Left lung (tissue), 14 donors: ENCODE measurements at places on chromosomes 1 and 21. TPM values are rescaled to one million over a fixed set of nuclear protein-coding genes. Genes with fewer than 3 reads are reported as not detected.

Gene LORICRIN
- polyA plus RNA-seq = not detected

DNA sequence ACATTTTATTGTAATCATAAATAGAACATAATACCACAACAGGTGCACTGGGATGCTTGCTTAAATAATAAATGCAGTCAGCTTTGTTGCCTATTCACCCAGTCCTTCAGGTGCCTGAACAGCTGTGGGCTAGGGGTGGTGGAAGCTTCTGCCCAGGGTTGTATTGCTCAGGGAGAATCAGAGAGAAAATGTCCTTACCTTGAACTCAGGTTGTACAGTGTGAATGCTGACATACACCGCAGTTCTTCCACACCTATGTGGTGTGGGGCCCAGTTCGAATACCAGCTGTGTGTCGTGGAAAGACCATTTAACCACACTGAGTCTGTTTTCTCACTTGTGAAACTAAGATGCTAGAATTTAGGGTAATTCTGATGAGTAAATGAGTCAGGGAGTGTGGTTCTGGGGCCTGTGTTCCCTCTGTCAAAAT lies 115.7 kb upstream of the ATP1A1 start:
- no peak for DNase-seq

DNA sequence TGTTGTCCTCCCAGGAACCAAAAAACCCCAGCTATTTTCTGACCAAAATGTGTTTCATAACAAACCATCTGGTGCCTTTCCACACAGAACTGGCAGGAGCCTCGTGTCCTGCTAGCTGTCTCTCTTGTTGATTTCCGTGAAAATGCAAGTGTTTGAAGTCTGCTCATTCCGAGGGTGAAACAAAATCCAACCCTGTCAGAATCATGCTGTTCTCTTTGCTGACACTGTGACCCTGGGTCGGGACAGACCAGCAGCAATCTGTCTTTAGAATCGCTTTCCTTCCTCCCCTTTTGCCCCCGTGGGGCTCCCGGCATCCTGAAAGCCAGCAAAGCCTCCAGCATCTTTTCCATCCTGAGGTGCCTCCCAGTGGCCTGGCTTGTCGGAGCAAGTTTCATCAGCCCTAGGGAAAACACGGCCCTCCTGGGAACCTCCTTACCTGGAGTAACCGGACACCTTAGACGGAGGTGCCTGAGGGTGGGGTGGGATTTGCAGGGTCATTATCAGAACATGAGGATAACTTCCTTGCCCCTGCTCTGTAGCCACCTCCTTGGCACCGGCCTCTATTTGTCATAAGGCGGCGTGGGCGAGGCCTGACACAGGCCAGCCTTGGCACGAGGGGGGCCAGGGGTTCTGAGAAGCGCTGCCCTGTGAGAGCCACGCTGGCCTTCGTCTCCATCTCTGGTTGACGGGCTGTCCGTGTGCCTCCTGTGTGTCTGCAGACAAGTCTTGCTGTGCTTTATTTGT lies 24.9 kb downstream of the LDLRAP1 start:
- DNase-seq = no peak

Gene PTAFR
- 2.8 TPM for polyA plus RNA-seq

Gene CA6
- 0.11 TPM for polyA plus RNA-seq

Gene FALEC
- polyA plus RNA-seq = 1.2 TPM

Gene CYP4Z1
- 0.43 TPM for polyA plus RNA-seq

DNA sequence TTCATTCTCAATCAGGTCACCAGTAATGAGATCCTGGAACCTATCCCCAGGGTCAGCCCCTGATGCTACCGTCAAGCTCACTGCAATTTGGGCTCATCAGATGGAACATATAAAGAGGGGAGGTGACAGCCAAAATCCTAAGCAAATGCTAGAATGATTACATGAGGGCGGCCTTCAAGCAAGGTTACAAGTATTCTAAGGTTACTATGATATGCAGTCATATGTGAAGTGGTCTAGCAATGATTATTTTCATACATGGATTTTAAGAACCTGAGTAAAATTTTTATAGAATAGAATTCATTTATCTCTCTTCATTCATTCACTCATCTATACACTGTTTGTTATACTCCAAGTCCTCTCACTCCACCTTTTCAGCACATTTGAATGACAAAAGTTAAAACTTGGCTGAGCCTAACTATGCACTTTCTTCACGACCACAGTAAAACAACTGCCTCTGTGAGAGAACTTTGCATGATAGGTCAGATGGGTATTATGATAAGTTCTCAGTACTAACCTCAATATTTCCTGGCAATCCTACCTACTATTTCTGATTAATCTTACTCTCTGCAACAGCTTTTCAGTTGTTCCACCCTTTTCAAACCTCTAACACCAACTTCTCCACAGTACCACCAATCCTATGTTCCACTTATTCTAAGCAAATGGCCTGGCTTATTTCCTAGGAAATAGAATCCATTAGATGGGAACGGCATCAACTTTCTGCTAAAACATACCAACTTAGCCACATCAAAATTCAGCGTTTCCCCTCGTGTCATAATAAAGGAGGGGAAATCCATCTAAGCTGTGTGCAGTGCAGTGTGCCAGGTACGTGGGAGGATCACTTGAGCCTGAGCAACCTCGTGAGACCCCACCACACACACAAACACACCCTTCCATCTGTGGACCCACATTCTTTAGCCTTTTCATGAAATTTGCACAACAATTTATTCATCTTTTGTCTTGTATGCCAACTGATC lies 32.0 kb downstream of the LHX9 start:
- no peak for DNase-seq

GRCh38 chr21:29184037-29184436 lies 53.6 kb downstream of the MAP3K7CL start:
- no peak for DNase-seq

- no peak for DNase-seq
Measured at GRCh38 chr1:96771847-96772246, 50.3 kb downstream of the PTBP2 start.

Gene ANKRD35
- 3.9 TPM for polyA plus RNA-seq

DNA sequence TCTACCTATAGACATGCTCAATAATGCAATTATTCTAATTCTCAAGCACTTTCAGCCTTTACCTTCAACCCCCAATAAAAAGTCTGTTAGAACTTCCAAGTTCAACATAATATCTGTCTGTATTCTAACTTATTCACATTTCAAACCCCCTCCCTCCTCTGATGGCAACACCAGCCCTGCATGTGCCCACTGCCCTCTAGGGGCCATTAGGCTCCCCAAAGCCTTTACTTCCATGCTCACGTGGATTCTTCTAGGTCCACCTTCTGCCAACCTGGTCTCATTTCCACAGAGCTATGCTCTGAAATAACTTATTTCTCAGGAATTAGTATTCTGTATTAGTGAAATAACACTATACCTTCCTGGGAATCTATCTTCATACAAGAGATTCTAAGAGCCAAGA lies 22.2 kb upstream of the KPRP start:
- no peak for DNase-seq

- DNase-seq = no peak
Measured at GRCh38 chr1:192801451-192801850, 7.4 kb upstream of the RGS2 start.

Gene AGMAT
- 0.79 TPM for polyA plus RNA-seq

GRCh38 chr1:197171531-197171930 lies 25.1 kb upstream of the ASPM start:
- no peak for DNase-seq

DNA sequence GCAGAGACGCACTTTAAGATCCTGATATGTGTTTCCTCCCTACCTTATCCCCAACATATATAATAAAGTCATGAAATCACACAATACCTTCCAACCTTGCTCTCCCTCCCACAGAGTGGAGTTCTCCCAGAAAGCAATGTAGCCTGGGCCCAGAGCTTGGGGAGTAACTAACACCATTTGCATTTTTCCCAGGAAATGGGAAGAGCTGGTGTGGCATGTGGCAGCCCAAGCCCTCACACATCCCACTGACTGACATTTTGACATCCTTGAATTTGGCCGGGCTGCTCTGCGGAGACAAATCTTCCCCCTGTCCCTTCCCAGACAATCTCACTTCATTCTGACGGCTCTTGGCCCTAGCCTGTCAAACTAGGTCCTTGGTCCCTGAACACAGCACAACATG lies 37.0 kb upstream of the ATP2B4 start:
- DNase-seq = no peak

DNA sequence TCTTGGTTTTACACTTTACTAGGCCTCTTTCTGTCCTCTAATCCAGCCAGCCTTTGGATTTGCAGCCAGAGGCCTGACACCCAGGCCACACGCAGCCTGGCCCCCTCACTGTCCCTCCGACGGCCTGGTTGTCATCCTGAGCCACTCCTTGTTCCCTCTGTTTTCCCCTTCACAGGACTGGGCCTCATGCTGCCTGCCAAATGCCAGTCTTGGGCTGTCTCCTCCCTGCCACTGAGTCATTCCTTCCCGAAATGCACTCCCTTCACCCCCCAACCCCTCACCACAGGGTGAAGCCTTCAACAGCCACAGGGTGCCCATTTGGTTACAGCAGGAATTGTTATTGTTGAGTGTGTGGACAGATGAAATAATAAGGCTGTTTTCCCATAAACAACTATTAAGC lies 21.3 kb downstream of the ACOT11 start:
- DNase-seq = no peak

DNA sequence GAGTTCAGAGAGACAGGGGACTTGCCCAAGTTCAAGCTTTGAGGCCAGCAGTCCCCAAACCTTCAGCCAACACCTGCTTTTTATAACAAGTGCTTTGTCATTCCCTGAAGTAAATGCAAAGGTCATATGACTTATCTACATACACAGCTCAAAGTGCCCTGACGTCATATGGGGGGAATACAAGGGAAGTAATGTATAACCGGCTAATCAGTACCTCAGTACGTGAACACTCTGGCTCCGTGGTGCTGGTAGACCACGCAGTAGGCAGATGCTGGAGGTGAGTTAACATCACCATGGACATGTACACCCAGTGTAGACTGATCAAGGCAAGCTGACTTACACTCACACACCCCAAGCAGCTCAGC lies 60.0 kb downstream of the BACE2 start:
- DNase-seq = no peak

- no peak for DNase-seq
Measured at GRCh38 chr1:107707111-107707510, 257.9 kb downstream of the VAV3 start.

Gene BNIPL
- polyA plus RNA-seq = 11.3 TPM

Gene HEYL
- 30.8 TPM for polyA plus RNA-seq
